ENCODE measurements at places on chromosomes 5 and 9.
A peak's percentile ranks its signal among the peaks of the same experiment; 100 is the strongest.

DNA sequence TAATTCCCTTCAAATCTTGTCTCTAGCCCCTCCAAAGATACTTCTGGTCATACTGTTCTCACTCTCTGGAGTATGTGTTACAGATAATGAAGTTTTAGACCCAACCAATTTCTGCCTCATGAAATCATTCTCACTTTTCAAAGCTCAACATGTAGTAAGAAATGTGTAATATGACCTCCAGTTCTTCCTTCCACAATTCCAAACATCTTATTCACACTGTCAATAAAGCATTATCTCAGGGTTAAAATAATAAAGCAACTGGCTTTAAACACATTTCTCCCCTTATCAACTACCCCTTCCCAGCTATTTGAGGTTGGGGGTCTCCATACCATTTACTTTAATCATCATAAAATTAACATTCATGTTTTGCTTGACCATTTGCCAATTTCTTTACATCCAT lies 654.1 kb downstream of the RAB3C start:
- no peak for DNase-seq

GRCh38 chr5:154194345-154195329 lies 4.1 kb downstream of the GALNT10 start:
- no peak for DNase-seq

- no peak for DNase-seq
These were observed 661.8 kb upstream of the RIOK2 start for GRCh38 chr5:97844797-97845196.

- peak; percentile 74 for DNase-seq
These were observed 1.0 kb downstream of the FOXE1 start for GRCh38 chr9:97853844-97854695.

- no peak for DNase-seq
These were observed 224.4 kb downstream of the NXNL2 start for GRCh38 chr9:88759364-88759763.

GRCh38 chr5:97097326-97098230 lies 44.8 kb downstream of the LIX1 start:
- DNase-seq = no peak

- DNase-seq = no peak
These were observed 264.1 kb downstream of the GLIS3 start for GRCh38 chr9:4035777-4036176.

GRCh38 chr5:149140197-149141002 lies 893 bp upstream of the ABLIM3 start:
- DNase-seq = peak; percentile 20

GRCh38 chr9:71774920-71775319 lies 6.6 kb upstream of the CEMIP2 start:
- DNase-seq = no peak

- no peak for DNase-seq
These were observed 63.3 kb downstream of the PLPP1 start for GRCh38 chr5:55471468-55471867.

- DNase-seq = no peak
These were observed 825.0 kb downstream of the TLR4 start for GRCh38 chr9:118529210-118529609.

- DNase-seq = no peak
These were observed 59.0 kb downstream of the SCAMP1 start for GRCh38 chr5:78419396-78419795.

DNA sequence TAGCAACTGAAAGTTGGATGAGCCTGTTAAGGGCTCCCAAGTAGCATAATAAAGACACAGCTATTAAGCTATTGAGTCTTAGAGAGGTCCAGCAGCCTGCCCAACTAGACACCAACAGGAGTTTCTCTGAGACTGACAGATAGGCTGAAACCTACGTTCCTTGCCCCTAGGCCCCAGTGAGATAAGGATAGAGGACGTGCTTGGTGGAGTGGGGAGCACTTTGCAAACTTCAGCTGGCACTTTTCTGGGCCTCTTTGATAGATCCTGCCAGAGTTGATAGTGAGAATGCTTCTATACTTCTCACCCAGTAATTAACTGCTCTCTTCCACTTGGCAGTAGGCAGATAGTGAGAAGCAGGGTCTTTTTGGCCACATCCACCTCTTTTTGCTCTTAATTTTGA lies 20.8 kb upstream of the CTNNA1 start:
- no peak for DNase-seq

DNA sequence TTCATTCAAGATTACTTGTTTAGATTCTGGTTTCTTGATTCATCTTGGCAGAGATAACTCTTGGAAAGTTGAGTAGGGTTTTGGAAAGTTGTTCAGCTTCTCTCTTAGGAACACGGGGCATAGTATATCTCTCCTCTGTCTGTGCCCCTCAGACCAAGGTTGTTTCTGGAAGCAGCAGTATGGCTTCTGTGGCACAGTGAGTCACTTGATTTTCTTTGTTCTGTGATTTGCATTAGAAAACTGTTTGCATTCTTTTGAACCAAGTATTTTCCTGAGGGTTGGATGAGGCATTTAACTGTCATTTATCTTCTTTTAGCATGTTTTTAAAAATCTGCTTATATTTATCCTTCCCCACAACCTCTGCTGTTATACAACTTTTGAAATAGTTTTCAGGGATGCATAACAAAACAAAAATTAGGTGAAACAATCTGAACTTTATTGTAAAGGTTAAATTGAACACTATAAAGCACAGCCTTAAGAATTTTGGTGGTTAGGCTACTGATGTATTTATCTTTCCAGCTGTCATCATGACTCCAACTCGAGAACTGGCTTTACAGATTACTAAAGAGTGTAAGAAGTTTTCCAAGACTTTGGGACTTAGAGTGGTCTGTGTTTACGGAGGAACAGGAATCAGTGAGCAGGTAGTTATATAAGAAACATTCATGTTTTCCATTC lies 26.5 kb downstream of the DDX46 start:
- DNase-seq = no peak

DNA sequence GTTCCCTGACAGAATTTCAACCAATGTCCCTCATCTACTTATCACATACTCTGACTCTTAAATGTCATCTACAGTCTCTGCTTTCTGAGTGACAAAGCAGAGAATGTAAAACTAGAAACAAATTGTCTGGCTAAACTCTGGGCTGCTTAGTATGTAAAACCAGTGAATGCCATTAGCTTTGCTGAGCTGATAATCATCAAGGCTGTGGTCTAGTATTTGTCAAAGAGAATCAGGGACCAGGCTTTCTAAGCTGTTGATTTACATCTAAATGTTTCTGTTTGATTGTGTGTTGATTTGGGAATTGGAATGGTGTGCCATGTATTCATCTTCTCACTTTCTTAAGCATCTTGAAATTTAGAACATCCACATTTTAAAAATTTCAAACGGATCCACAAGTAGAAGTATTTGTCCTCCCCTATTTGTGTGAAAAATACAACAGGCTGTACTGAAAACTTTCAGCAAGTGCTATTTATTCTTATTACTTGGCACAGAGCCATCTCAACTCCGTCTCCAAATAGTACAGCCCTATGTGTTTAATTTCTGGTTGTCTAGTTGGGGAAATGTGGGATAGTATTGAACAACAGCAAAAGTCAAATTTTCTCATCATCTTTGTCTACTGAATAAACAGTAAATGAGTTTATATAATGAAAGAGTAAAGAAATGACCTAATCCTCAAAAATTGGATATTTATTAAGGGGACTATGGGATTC lies 251.5 kb downstream of the KCTD16 start:
- no peak for DNase-seq

DNA sequence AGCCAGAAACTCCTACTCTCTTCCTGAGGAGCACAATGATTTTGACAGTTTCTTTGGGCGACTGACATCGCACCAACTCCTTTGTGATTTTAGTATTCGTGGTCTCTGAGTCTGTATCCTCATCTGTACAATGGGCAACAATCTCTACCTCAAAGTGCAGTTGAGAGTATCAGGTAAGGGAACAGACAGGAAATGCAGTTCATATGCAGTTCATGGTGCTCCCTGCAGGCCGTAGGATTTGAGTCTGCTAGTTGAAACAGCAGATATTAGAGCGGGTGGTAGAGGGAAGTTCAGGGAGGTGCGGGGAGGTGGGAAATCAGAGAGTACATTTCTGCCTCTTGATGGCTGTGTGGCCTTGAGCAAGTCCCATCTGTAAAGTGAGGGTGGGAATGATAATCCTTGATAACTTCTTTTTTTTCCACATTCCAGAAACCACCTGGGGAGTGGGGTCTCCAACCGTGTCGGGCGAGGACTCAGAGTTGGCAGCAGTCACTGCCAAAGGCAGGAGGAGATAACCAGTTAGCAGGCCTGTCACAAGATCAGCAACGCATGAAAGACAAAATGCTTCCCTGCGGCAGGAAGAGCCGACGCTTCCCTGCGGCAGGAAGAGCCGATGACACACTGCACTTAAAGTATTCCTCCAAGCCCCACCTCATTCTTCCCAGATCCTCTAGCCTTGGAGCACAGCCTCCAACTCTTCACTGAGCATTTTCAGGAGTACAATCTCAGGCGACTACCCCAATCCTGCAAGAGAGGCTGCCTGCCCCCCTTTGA lies 6.0 kb upstream of the NEK6 start:
- no peak for DNase-seq

- no peak for DNase-seq
These were observed 187.3 kb upstream of the NMUR2 start for GRCh38 chr5:152592416-152592815.

Data from NCI-H345 (cell line).